ENCODE measurements at places on chromosomes 16 and 17.

DNA sequence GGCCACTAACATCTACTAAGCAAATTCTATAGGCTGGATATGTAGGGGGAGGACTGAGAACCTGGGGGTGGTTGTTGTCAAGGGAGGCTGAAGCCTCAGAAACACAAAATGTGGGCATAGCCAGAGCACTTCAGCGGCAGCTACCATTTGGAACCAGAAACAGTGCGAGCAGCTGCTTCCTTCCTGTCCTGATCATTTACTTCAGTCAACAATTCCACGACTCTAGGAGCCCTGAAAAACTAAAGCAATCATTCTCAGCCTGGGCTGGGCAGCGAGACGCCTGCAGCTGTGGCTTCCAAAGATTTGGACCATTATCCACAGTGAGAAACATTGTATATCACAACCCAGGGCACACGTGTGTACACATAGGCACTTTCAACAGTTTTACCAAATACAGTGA lies 93.9 kb upstream of the WSCD1 start:
- DNase-seq = no peak

GRCh38 chr16:49468611-49469310 lies 95.2 kb downstream of the C16orf78 start:
- DNase-seq = no peak

DNA sequence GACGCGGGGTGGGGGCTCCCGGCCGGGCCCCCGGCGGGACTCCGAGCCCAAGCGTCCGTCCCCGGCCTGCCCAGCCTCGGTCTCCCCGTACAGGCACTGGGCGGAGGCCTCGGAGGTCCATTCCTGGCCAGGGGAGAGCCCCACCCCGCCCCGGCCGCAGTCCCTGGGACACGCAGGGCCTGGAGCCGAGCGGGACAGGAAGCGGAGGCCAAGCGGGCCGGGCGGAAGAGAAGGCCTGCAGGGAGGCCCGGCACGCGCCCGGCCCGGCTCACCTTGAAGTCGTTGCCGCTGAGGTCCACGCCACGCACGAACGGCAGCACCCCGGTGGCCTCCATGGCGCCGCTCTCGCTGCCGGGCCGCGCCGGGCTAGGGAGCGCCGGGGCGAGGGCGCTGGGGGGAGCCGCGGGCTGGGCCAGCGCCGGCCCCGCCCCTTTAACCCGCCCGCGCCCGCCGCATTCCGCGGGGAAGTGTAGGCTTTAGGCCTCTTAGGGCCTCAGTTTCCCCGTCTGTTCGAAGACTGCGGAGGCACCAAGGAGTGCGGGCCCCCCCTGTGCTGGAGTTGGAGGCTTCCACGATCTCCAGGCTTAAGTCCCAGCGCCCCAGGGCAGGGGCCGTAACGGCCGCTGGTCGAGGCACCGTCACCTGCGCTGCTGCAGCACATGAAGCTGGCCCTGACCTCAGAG lies at the start of gene FLII:
FLII (minus strand) TSS at position 383 of the 683 bp plus-strand sequence; CDS start at position 335, 48 bp downstream.
- DNase-seq = peak; percentile 47

- DNase-seq = no peak
Measured at GRCh38 chr16:19513377-19514053, 8.4 kb downstream of the GDE1 start.

DNA sequence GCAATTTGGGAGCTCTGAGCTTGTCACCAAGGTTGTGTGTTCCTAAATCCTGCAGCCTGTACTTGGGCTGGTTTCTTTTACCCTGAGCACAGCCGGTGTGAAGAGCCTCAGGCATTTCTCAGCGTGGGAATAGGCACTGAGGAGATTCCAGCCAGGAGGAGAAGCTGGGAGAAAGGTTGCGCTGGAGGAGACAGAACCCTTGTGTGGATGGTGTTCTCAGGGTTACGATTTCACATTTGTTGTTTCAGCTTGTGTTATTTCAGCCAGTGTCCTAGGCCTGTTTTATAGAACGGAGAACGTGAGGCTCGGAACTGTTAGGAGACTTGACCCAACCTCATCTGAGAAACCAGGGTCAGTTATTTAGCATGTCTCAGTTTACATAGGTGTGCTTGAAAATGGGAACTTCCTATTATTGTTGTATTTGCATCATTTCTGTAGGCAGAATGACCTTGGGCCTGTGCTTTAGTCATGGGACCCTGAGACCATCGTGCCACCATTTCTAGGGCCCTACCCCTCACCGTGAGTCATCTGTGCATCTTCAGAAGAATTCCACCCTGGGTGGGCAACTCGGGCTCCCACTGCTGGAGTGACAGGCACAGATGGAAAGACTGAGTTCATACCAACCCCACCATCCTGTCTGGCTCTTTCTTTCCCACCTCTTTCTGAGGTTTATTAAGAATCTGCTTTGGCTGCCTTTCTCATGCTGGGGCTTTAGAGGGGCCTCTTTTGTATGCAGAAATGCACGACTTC lies 134.9 kb downstream of the MSI2 start:
- no peak for DNase-seq

GRCh38 chr17:80030730-80031410 lies 4.8 kb downstream of the TBC1D16 start:
- DNase-seq = no peak

GRCh38 chr16:87816507-87817100 lies 50.8 kb upstream of the KLHDC4 start:
- DNase-seq = no peak

DNA sequence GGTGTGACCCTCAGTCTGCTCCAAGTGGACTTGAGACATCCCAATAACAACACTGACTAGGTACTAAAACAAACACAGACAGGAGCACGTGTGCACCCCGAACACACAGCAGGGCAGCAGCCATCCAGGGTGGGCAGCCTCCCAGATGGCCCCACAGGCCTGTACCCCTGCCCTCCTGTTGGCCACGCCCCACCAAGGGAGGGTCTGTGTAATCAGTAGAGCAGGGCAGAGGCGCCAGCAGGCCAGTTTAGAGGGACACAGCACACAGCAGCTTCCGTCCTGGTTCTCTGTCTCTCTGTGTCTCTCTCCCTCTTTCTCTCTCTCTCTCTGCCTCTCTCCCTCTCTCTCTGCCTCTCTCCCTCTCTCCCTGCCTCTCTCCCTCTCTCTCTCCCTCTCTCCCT lies 21.4 kb downstream of the ACTG1 start:
- DNase-seq = no peak

GRCh38 chr16:80309178-80309577 lies 231.6 kb upstream of the DYNLRB2 start:
- DNase-seq = no peak

DNA sequence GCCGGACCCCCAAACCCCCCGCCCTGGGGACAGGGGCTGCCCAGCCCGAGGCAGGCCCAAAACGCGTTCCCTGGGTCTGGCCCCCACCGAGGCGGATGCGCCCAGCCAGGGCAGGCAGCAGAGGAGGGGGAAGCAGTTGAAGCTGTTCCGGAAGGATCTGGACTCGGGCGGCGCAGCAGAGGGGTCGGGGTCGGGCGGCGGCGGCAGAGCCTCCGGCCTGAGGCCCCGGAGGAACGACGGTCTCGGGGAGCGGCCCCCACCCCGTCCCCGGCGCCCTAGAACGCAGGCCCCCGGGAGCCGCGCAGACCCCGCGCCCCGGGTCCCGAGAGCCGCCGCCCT lies 22.9 kb upstream of the ZFPM1 start:
- no peak for DNase-seq

DNA sequence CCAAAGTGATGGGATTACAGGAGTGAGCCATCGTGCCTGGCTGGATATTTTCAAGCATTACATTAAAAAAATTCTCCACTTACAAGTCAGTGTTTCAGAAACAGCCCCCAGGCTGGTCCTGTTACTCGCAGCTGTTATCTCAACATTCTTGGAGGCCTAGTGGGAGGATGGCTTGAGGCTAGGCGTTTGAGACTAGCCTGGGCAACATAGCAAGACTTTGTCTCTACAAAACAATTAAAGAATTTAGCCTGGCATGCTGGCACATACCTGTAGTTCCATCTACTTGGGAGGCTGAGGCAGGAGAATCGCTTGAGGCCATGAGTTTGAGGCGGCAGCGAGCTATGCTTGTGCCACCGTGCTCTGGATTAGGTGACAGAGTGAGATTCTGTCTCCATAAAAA lies 26.5 kb upstream of the SPNS3 start:
- DNase-seq = no peak

GRCh38 chr16:4746215-4746614 lies 11.9 kb downstream of the DNAAF8 start:
- no peak for DNase-seq

- peak; percentile 24 for DNase-seq
Measured at GRCh38 chr16:19375561-19376158, 42.0 kb upstream of the TMC5 start.

- DNase-seq = no peak
Measured at GRCh38 chr17:75371339-75371738, 34.1 kb downstream of the GRB2 start.

DNA sequence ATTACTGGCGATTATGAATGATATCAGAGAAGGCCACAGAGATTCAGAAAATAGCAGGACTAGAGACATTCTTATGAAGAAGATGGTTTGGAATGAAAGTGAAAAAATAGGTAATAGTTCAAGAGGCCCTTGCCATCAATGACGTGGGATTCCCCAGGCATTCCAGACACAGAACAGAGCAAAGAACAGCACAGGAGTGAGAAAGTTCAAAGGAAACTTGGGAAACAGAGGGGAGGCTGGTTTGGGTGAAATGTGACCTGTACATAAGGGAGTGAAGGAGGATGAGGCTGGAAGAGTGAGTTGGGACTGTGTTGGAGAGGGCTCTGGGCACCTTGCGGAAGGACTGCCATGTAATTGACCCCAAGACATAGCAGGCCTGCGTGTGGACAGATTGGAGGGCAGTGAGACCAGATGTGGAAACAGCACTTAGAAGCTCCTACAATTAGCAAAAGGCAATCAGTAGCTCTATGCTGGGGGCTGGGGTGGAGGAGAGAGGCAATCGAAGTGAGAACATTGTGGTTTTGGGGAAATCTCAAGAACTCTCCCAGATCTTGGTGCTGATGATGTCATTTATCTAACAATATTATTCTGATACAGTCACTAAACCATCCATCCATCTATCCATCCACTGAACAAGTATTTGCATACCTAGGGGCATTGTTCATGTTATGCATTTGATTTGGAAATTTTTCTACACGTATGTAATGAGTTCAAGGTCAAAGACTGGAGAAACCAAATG lies 365.3 kb upstream of the ZFHX3 start:
- no peak for DNase-seq

DNA sequence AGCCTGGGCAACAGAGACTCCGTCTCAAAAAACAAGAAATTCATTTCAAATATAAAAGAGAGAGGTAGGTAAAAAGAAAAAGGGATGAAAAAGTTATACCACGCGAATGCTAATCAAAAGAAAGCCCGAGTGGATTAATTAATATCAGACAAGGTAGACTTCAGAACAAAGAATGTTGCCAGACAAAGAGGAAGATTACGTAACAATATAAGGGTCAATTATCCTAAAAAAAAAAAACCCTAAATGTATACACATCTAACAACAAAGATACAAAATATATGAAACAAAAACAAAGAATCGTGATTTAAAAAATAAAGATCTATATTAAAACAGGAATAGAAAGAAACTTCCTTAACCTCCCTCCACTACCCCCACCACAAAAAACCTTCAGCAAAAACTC lies 44.1 kb downstream of the CCDC57 start:
- DNase-seq = no peak

DNA sequence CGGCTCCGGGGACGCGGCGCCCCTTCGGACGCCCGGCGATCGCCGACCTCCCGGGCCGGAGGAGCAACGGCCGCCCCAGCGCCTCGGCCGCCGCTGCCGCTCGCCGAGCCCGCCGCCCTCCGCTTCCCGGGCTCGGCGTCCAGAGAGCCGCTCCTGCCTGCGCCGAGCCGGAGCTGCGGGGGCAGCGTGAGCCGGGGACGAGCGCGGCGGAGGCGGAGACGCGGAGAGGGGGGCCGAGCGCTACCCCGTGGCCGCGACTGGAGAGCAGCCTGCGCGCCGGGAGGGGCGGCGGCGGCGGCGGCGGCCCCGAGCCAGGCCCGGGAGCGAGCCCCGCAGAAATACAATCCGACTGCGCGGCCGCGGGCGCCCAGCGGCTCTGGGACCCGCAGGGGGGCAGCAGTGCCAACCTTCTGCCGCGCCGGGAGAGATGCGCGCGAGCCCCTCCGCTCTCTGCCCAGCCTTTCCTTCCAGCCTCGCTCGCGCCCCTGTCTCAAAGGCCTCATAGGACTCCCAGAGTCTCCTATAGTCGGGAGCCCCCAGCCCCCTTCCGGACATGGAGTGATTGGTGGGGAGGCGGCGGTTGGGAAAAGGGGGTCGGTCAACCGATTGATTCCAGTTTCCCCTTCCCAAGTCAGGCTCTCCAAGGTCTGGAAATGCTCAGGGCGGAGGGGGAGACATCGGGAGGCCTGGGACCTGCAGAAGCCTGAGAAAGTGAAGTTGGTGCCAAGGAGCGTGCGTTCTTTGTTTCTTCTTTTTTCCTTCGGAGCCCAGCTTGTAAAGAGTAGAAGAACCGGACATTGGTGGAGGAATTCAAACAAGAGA lies 1.0 kb upstream of the SDK2 start:
- DNase-seq = peak; percentile 71
